Ovary (tissue), 10 donors: ENCODE measurements at places on chromosomes 7 and 10. TPM values are rescaled to one million over a fixed set of nuclear protein-coding genes. Genes with fewer than 3 reads are reported as not detected.

The LIPF gene
- total RNA-seq = not detected

- peak; percentile 54 for DNase-seq
These were observed 836 bp downstream of the KMT2E start for GRCh38 chr7:105014693-105015389.

- DNase-seq = no peak
These were observed 15.2 kb upstream of the FZD1 start for GRCh38 chr7:91248996-91249395.

The UTF1 gene
- total RNA-seq = 1.1 TPM

DNA sequence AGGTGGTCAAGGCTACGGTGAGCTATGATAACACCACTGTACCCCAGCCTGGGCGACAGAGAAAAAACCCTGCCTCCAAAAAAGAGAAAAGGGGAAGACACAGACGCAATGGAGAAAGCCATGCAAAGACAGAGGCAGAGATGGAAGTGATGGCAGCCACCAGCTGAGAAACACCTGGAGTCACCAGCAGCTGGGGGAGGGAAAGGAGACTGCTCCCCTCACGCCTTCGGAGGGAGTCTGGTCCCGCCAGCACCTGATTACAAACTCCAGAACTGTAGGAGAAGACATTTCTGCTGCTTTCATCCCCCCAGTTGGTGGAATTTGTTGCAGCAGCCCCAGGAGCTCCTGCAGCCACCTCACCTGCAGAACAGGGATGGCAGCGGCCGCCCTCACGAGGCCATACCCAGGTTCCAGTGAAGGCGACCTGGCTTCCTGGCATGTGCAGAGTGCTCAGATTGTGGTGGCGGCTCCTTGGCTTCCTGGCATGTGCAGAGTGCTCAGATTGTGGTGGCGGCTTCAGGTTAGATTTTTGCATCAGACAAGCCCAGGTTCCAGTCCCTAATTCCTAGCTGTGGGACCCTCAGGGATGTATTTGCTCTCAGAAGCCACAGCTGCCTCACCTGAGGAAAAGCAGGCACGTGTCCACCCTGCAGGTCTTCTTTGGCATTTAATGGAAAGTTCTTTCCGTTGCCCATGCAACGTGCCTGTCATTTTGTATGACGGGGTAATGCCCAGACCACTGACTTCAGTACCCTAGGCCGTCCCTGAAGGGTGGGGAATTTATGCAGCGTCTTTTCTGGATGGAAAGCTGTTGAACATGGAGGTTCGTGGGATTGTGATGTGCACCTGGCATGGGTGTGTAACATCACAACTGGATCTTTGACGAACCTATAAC lies 182.9 kb downstream of the EBF3 start:
- no peak for DNase-seq

The SERPINE1 gene
- 81.6 TPM for total RNA-seq

- DNase-seq = peak; percentile 72
These were observed 7.1 kb downstream of the NUDT1 start for GRCh38 chr7:2248984-2249694.

The LRRC4 gene
- total RNA-seq = 4.6 TPM

- DNase-seq = no peak
These were observed 1.1 kb upstream of the ASB10 start for GRCh38 chr7:151188252-151188542.

The ERVW-1 gene
- total RNA-seq = not detected

DNA sequence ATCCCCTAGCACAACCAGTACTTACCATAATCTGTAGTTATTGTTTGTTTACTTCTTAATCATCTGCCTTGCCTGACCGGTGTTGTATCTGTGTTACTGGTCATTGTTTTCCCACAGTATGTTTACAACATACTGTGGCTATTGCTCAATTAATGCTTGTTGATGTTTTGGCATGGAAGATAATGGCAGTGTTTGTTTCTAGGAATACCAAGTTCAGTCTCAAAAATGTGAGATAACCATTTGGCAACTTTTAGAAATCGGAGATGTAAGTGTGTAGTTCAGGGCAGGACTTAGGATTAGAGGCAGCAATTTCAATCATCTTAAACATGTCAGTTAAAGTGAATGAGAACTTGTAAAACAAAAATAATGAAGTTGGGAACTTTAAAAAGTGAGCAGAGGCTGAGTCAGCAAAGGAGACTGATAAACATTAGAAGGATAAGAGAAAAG lies 8.2 kb downstream of the MINDY3 start:
- DNase-seq = no peak

The AKR1B1 gene
- total RNA-seq = 96.8 TPM

GRCh38 chr10:128875956-128876736 lies 590.9 kb upstream of the MGMT start:
- no peak for DNase-seq

GRCh38 chr10:106355450-106355849 lies 809.1 kb downstream of the SORCS1 start:
- DNase-seq = no peak

The MYOZ1 gene
- total RNA-seq = not detected

The TMEM130 gene
- total RNA-seq = 1.6 TPM

GRCh38 chr10:2476812-2477553 lies 590.4 kb upstream of the PFKP start:
- no peak for DNase-seq

- no peak for DNase-seq
These were observed 162.2 kb downstream of the TFEC start for GRCh38 chr7:115868369-115868768.

- no peak for DNase-seq
These were observed 107.2 kb downstream of the RUNDC3B start for GRCh38 chr7:87735360-87735759.

GRCh38 chr7:19537942-19538401 lies 170.9 kb downstream of the POLR1F start:
- no peak for DNase-seq

DNA sequence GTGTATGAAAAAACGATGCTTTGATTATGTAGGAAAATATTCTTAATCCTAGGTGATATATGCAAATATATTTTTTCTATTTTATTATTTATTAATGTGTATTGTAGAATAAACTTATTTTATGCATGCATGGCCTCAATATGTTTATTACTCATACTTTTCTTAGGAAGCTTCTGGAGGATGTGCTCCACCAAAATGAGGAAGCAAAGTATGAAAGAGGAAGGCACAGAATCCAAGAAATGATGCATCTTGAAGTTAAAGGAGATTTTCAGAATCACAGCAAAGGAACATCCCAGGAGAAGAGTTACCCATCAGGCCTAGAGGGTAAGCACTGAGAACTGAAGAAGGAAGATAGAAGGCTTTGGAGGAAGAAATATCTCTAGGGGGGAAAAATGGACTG lies 35.0 kb upstream of the MRPS16 start:
- no peak for DNase-seq

The CNPY1 gene
- total RNA-seq = not detected

- no peak for DNase-seq
These were observed 214.0 kb upstream of the DKK1 start for GRCh38 chr10:52100011-52100547.

DNA sequence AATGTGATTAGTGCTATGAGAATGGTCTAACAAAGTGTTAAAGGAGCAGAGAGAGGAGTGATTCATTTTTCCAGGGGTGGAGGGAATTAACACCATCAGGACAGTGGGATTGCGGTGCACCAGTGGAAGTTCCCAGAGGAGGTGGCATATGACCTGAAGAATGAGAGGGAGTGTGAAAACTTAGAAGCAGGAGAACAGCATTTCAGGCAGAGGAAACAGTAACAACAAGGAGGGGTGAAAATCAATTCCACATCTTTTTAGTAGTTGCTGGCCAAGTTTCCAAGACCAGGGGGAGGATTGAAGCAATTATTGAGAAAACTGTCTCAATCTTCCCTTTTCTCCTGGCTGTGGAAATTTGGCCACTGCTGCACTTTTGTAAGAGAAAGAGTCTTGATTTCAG lies 23.7 kb upstream of the CCDC172 start:
- no peak for DNase-seq

The BTBD16 gene
- total RNA-seq = not detected

The OPALIN gene
- not detected for total RNA-seq
